ENCODE measurements at places on chromosomes 6 and 20.

DNA sequence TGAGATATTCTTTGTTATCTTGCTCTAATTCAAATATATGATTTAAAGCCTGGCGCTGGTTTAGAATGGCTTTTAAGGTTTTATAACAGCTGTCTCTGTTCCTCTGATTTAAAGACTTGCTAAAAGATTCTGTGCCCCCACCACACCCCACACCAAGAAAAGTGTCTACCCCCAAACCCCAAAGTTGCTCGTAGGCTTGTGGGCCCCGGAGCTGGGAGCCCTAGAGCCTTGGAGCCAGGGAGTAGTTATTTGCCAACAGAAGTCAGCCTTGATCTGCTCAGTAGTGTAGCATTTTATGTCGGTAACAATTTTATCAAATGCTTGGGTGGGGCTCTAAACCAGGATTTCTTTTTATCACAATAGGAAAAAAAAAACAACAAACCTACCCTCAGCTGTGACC lies 105.2 kb upstream of the TRAF3IP2 start:
- no peak for DNase-seq

- peak; percentile 8 for DNase-seq
Observed at GRCh38 chr20:49484180-49485140, 2.0 kb upstream of the KCNB1 start.

DNA sequence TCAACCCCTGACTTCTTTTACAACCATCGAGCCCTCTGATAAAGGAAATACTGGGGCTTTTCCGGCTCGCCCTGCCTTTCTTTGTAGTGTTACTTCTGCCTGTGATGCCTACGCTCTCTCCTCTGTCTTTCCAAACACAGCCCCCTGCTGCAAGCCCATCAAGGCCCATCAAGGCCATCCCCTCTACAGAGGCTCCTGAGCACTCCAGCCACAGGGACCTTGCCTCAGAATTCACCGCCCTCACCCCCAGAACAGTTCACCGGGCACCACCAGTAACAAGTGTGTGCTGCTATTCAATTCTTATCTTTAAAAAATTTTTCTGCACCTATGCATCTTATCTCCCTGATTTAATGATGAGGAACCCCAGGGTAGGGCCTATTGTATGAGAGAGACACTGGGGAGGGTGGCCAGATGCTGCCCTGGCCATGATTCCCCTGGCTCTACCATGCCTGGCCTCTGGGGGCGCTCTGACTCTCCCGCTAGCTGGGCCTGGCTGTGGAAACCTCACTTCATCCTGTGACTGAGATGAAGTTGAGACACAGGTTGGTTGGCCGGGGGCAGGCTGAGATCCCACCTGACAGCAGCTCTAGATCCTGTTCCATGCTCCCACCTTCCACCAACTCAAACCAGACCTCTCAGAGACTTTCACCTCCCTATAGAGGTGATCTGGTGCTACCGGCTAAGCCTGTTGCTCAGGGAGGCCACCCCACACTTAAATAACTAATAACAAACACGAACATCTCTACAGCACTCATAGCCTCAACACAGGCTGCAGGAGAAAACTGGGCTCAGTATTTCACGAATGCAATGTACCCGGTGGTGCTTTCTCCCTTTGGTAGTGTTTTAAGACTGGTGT lies 19.2 kb upstream of the GLP1R start:
- DNase-seq, result no peak

DNA sequence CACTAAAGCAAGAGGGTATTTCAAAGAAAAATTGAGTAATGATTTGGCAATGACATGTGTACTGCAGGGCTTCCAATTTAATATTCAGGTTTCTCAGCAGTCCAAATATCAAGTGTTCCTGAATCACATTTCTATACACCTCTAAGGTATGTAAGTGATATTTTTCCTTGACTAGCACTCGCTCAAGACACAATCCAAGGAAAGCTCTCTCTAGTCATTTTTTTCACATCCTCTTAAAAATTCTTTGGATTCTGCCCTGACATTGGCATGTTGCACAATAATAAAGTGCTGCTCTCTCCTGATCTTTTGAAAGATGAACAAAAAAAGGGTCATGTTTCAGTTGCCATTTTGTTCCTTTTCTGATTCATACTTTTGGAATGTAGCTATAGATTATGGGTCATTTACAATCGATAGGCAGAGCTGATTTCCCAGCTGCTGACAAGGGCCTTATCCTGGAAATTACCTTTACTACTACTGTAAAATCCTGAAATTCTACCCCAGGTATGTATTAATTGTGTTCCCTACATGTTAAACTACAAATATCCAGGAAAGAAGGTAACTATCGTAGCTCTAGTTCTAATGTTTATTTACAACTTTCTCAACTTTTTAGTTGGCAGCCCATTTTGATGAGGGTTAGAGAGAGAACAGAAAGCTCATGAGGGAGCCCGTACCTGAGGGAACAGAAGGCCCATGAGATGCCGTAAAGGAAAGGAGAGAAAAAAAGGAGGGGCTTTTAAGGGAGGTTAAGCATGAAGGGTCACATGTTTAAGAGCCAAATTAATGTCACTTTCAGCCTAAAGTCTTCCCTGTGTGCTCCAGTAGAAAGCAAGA lies 22.2 kb upstream of the ADGRG6 start:
- no peak for DNase-seq

DNA sequence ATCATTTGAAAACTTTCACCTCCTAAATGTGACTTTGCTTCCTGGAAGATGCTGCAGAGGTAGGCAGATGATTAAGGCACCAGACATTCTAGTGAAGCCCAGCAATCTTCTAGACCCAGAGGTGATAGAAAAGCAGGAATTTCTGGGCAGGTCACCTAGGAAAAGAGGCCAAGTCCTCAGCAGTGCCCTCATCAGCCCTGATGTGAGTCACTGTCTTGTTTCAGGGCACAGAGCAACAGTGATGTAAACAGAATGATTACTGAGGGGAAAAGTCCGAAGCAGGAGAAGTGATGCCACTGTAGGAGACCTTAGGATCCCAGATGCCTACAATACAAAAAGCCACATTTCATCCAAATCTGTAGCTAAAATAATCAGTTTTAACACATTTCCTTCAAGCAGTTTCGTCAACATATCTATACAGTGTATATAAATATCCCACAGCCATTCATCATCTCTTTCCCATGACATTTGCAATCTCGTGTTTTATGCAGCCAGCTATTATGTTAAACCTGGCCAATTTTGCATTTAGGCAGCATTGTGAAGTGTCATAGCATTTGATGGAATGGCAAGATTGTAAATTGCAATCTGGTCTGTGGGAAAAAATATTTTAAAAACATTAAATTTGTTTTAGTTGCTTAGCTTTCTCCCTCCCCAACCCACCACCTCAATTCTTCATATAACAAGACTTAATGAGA lies 401.2 kb upstream of the RNF217 start:
- DNase-seq, result no peak

DNA sequence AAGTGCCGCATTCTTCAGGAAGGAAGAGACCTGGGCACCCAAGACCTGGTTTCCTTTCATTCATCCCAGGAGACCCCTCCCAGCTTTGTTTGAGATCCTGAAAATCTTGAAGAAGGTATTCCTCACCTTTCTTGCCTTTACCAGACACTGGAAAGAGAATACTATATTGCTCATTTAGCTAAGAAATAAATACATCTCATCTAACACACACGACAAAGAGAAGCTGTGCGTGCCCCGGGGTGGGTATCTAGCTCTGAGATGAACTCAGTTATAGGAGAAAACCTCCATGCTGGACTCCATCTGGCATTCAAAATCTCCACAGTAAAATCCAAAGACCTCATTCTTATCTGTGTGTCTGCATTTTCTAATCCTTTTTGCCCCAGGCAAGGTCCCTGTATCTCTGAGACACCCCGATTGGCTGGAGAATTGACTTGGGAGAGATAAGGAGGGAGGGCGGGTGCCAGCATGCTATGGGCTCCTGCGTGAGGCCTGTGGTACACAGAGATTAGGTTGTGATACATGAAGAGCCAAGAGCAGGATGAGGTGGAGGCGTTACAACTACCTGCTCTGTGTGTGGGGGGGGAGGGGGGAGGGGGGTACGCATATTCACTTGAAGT lies 4.8 kb downstream of the MUC21 start:
- DNase-seq, result no peak

GRCh38 chr6:156781861-156782631 lies 4.9 kb downstream of the ARID1B start:
- DNase-seq, result no peak

GRCh38 chr20:54713727-54714126 lies 238.3 kb downstream of the DOK5 start:
- no peak for DNase-seq

GRCh38 chr6:16781348-16782169 lies 20.3 kb upstream of the ATXN1 start:
- no peak for DNase-seq

GRCh38 chr20:62792940-62793756 lies 3.1 kb upstream of the MRGBP start:
- DNase-seq, result no peak

- no peak for DNase-seq
Observed at GRCh38 chr20:12023194-12023795, 105.6 kb downstream of the BTBD3 start.

GRCh38 chr6:6730831-6731230 lies 142.3 kb downstream of the LY86 start:
- no peak for DNase-seq

GRCh38 chr20:56985066-56985685 lies 281.3 kb downstream of the BMP7 start:
- DNase-seq, result no peak

DNA sequence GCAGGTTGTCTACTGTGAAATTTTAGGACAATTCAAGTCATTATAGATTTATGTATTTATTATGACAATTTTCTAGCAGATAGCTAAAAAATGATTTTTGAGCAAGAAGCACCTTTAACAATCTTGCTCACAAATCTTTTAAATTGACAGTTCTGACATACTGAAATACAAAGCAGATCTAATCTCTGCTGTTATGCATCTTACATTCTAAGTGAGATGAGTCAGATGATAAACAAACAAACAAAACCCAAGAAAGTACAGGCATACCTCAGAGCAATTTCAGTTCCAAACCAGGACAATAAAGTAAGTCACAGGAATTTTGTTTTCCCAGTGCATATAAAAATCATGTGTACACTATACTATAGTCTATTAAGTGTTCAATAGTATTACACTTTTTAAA lies 430.7 kb upstream of the PTCHD4 start:
- DNase-seq, result no peak

- DNase-seq, result no peak
Observed at GRCh38 chr20:32155017-32155981, 45.8 kb downstream of the TM9SF4 start.

DNA sequence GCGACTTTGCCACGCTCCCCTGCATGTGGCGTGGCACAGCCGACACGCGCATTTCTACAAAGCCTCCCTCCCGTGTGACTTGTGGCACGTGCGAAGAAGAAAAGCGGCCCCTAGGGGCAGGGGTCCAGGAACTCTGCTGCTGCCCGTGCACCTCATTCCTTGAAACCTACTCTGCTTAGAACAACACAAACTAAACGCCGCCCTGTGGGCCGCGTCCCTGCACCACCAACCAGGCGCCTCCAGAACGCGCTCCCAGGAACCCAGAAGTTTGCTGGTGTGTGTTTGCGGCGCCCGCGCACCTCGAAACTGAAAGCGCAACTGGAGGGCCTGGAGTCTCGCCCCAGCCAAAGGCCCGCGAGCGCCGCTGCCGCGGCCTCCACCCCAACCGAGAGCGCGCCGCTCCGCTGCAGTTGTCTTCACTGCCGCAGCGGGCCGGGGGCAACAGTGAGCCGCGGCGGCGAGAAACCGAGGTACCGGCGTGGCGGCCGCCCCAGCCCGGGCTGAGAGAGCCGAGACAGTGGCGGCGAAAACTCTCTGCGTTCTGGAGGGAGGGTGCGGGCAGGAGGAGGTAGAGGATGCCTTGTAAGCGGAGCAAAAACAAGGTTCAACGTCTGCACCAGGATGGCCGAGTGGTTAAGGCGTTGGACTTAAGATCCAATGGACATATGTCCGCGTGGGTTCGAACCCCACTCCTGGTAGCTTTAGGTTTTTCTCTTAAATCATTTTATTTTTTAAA lies 65.8 kb downstream of the STX11 start:
- peak; percentile 51 for DNase-seq

DNA sequence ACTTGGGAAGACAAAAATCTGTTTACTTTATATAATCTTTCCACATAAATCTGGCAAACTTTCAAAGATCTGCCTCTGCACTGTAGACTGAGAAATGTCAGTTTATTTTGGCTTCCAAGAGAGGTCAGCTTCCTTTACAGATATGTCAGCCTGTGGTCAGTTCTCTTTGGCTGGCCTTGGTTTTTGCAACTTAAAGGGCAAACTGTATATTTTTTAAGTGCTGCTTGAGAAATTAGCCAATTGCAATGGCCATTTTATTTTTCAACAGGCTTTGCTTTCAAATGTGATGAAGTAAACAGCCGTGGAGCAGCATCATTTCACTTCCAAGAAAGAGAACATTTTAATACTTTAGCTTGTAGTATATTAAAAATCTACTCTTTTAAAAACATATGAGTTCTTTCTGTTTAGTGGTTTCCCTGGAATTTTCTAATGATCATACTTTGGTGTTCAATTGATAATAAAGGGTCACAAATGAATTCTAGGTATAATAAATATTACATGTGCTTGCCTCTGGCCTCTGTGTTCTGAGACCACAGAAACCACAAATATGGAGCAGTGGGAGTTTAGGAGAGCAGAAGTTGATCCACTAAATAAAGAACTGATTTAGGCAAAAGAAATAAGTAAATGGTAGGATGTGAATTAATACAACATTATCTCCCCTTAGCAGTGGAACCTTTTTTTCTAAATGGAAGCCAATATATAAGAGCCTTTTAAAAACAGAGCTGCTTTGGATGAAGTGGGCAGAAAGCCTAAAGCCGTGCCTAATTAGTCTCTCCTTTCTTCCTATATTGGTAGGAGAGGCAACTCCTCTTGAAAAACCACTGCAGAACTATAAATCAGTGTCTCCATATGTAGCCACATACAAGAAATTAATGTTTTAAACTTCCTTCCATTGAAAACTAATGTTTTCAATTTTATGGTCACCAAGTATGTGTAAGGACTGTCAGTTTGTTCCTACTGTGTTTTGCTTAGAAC lies 16.2 kb downstream of the ADGRB3 start:
- DNase-seq, result no peak

- no peak for DNase-seq
Observed at GRCh38 chr6:150730801-150731457, 131.2 kb downstream of the PLEKHG1 start.

DNA sequence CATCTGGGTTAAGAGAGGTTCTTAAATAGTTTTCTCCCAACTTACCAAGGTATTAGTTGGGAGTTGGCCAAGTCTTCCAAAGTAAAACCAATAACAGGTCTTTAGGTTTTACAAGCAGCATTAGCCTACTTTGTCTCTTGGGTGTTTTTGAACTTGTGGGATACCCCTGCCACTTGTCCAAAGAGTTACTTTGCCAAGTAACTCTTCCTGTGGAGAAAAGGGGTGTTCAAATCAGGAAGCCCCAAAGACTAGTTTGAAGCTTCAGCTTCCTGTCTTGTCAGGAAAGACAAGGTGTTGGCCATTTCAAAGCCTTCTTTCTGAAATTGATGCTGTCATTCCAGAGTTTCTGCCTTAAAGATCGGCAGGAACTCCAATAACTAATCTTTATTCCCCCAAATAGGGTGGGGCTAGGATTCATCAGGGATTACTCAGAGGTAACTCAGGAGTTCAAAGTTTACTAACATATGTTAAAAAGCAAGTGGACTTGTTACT lies 822 bp downstream of the RAB22A start:
- no peak for DNase-seq

GRCh38 chr6:24453921-24454320 lies 35.5 kb downstream of the GPLD1 start:
- DNase-seq, result no peak

Measured in NCI-H1436 treated with DMSO at 0.1 percent for 48 hours (cell line).